Stimulated activated CD4-positive, alpha-beta T cell treated with anti-CD3 and anti-CD28 coated beads, Interleukin-4, amount 100 ng/mL, for 4 hours (primary cell): ENCODE measurements at places on chromosomes 11 and 22.

DNA sequence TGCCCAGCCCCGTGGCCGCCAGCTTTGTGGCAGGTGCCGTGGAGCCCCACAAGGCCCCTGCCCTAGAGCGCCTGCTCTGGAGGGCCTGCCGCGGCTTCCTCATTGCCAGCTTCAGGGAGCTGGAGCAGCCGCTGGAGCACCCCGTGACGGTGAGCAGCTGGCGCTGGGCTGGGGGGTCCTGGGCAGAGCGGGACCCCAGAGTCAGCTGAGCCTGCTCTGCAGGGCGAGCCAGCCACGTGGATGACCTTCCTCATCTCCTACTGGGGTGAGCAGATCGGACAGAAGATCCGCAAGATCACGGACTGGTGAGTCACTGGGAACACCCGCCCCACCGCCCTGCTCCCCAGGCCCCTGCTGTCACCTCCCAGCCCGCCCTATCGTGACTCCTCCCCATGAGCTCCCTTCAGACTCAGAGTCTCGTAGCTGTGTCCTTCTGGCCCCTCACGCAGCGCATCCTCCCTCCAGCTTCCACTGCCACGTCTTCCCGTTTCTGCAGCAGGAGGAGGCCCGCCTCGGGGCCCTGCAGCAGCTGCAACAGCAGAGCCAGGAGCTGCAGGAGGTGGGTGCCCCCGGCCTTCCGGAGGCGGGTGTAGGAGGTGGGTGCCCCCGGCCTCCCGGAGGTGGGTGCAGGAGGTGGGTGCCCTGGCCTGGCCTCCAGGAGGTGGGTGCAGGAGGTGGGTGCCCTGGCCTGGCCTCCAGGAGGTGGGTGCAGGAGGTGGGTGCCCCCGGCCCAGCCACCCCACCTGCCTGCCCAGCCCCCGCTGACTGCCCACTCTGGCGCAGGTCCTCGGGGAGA lies 4.7 kb downstream of the TCIRG1 start:
- DNase-seq: no peak

DNA sequence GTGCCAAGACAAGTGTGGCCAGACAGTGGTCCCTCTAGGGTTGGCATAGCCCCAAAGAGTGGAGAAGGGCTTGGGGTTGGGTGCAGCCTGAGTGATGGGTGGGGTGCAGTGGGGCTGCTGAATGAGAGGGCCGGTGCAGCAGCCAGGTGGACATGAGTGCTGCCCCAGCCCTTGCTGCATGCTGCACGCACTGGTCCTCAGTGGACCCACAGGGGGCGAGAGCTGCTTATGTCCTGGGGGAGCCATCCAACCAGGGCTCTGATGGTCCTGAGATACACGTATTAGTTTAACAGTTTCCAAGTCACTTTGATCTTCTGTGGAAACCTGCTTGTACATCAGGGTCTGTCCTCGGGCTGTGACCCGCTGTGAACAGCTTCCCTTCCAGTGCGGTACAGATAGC lies 23.9 kb upstream of the ACR start:
- no peak for DNase-seq

DNA sequence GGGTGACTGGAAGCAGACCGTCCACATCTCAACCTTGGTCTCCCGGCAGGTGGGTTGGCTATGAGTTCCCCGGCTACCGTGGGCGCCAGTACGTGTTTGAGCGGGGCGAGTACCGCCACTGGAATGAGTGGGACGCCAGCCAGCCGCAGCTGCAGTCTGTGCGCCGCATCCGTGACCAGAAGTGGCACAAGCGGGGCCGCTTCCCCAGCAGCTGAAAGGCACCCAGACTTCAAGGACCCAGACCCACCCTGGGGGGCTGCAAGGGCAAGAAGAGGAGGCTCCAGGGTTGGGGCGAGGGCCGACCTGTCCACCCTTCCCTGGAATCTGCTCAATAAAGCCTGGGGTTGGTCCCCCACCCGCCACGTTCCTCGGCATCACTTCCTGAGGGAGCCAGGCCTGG lies 7.3 kb downstream of the CRYBB3 start:
- no peak for DNase-seq

- no peak for DNase-seq
These were observed 154.7 kb downstream of the BARX2 start for GRCh38 chr11:129530154-129530895.

- DNase-seq: no peak
These were observed 41.7 kb upstream of the FGF3 start for GRCh38 chr11:69860796-69861445.

- DNase-seq: no peak
These were observed 3.7 kb downstream of the IL2RB start for GRCh38 chr22:37146051-37146385.

GRCh38 chr11:122310766-122311165 lies 194.8 kb upstream of the BLID start:
- no peak for DNase-seq

GRCh38 chr11:100663583-100663982 lies 23.5 kb upstream of the ARHGAP42 start:
- no peak for DNase-seq

DNA sequence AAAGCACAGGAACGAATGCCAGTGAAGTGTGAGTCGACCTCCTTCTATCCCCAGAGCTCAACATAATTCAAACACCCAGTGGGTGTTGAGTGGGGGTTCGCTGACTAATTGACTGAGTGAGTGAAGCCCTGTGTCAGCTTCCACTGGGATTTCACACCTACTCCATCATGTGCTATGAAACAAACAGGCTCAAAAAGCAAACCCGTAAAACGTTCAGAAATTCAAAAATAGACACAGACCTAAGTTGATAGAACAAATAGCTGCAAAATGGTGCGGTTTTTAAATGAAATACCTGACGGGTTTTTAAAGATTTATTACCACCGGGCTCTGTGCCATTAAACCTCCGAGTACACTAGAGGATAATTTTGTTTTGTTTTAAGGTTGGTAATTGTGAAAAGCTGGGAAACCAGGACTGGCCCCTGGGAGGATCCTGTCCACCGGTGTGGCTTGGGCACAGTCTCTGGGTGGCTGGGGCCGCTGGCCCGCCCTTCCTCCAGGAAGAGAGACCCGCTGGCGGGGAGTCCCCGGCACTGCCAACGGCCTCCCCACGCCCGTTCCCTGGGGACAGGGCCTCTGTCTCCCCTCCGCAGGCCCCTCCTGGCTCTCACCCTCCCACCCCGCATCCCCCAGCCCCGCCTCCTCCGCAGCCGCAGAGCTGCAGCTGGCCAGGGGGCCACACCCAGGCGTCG lies 13.6 kb downstream of the KCNJ5 start:
- DNase-seq: no peak

DNA sequence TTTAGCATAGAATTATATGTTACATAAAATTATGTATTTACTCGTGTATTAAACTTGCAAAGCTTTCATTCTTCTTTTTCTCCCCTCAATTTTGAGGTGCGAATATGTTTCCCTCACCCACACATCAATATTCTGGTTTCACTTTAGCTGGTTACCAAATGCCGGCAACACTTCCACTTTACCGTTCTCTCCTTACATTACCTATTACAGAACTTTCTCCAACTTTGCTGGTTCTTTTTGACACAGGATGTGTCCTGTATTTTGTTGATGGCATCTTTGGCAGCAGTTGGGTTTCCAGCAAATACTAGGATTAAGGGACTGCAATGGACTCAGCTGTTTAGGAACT lies 84.9 kb downstream of the PRR5L start:
- DNase-seq: no peak

GRCh38 chr11:56396047-56396446 lies 16.4 kb upstream of the OR5AL1 start:
- DNase-seq: no peak

DNA sequence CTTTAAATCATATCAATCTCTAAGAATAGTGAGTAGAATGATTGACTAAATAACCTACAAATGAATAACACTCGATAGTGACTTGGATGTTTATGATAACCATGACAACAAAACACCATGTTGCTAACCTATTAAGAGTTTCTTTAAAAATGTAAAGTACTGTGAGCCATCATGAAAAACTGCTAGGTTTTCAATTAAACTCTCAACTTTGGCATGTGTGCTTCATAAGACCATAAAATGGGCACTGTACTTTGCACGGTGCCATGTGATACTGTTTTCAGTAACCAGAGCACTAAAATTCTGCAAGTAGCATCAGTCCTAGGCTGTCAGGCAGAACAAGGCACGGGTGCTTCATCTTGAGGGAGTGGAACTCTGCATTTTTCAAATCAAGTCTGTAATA lies 96.2 kb upstream of the TRIM77 start:
- DNase-seq: no peak

DNA sequence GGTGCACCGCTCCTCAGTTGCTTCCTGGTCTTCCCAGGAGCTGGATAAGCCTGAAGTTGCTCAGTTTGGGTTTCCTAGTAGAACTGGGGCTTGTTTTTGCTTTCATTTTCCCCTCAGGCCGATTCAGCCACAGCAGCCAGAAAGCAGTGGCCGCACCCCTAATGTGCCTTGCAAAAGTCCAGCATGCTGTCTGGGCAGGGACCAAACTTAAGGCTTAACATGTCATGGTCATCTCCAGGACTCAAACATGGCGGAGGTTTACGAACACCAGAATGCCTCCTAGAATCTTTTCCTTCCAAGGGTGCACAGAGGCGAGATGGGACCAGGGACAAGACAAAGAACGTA lies 2.5 kb downstream of the GNG3 start:
- no peak for DNase-seq

- DNase-seq: no peak
These were observed 6.5 kb downstream of the KREMEN1 start for GRCh38 chr22:29079218-29079901.

DNA sequence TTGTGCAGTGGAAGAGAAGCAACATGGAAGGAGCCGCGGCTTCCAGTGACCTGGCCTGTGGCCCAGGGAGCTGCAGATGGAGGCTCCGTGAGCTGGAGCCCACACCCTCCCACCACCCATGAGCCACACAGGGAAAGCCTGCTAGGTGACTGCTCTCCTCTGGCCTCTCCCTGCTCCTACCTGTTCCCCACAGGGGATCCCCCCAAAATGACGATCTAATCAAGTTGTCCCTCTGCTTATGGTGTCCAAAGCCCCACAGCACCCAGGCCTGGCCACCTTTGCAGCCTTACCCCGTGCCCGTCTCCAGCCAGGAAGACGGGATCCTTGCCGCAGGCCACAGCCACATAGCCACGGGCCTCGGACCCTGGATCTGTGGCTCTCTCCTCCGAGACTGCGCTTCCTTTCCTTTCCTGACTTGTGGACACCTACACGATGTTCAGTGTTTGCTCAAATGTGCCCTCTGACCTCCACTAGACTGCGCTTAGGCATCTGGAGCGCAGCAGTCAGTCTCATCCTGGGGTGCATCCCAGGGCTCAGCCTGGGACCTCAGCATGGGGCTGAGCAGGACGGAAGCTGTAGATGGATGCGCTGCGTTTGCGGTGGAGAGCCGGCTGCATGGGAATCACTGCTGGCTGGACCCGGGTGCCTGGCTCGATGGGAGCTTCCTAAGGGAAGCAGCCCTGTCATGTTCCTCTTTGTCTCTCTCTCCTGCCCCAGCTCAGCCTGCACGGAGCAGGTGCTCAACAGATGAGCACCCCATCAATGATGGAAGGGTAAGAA lies 133.3 kb downstream of the ST3GAL4 start:
- no peak for DNase-seq

GRCh38 chr11:63814383-63814736 lies 1.1 kb downstream of the SPINDOC start:
- no peak for DNase-seq

GRCh38 chr22:40326905-40327735 lies 19.2 kb upstream of the ADSL start:
- DNase-seq: no peak

- no peak for DNase-seq
These were observed 551.4 kb downstream of the BUD13 start for GRCh38 chr11:116221351-116221750.

- DNase-seq: no peak
These were observed 14.6 kb upstream of the CTSD start for GRCh38 chr11:1778141-1778911.

DNA sequence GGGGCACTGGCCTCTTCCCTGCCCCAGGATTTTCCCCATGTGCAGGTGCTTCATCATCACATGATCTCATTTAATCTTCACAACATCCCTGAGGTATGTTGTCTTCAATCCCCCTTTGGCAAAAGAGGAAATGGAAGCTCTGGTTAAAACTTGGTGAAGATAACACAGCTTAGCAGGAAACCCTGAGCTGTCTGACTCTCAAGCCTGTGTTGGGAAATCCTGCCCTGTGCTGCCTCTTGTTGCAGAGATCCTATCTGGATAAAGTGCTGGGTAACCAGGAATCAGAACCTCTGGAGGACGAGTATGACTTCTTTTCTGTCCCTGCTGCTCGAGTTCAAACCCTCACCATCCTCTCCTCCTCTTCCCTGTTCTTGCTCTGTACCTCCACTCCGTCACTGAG lies 13.1 kb upstream of the E2F8 start:
- DNase-seq: no peak

DNA sequence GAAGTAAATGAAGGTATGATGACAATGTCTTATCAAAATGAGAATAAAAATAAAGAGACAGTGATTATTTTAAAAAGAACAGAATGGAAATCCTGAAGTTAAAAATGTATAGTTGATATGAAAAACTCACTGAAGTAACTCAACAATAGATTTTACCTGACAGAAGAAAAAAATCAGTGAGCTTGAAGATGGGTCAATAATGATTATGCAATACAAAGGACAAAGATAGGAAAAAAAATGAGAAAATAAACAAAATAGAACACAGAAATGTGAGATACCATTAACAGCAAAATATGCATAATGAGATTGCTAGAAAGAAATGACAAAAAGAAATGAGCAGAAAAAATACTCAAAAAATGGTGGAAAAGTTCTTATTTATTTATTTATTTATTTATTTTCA lies 19.1 kb upstream of the APLNR start:
- no peak for DNase-seq
